Activated CD8-positive, alpha-beta memory T cell treated with anti-CD3 and anti-CD28 coated beads, Interleukin-2, amount 10 ng/mL, durations not matched to agents 7 days and 5 days (primary cell): ENCODE measurements at places on chromosomes 5 and 9. TPM values are rescaled to one million over a fixed set of nuclear protein-coding genes. Genes with fewer than 3 reads are reported as not detected.

FREM1 gene
- not detected for total RNA-seq

TLN1 gene
- total RNA-seq: 372 TPM

DNA sequence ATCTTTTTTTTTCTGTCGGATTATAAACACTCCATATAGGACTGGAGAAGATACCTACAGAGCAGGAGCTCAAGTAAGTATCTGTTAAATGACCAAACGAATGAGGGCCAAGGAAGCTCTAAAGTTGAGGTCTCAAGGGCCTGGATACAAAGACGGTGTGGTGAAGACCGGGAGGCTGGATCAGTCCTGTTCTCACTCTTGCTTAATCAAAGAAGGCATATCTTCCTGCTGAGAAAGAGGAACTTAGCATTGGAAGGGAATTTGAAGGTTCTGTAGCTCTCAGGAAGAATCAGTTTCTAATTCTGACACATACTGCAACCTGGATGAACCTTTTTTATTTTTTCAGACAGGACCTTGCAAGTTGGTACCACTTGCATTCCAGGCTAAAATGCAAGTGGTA is 28.3 kb upstream of the PAX5 start:
- no peaks in the 10 kb centered on the region for H3K36me3 ChIP-seq
- H3K4me3 ChIP-seq: no peak overlapping the region
- H3K27me3 ChIP-seq: peaks cover 40% of the 10 kb centered on the region
- H3K27ac ChIP-seq: no peak overlapping the region

- H3K27ac ChIP-seq: peak overlapping the region; percentile 73
- DNase-seq: peak; percentile 45
- H3K36me3 ChIP-seq: peaks cover 1% of the 10 kb centered on the region
Measured at GRCh38 chr9:124659099-124659659, 111.9 kb downstream of the NR6A1 start.

GRCh38 chr9:116020146-116020545 is 133.4 kb upstream of the PAPPA start:
- H3K4me3 ChIP-seq: no peak overlapping the region
- H3K36me3 ChIP-seq: no peaks in the 10 kb centered on the region
- no peaks in the 10 kb centered on the region for H3K27me3 ChIP-seq
- no peak for DNase-seq
- no peaks in the 10 kb centered on the region for H3K4me1 ChIP-seq

GRCh38 chr5:160508780-160509361 is 87.2 kb downstream of the PTTG1 start:
- peak overlapping the region; percentile 67 for H3K27ac ChIP-seq
- H3K36me3 ChIP-seq: no peaks in the 10 kb centered on the region
- H3K4me1 ChIP-seq: peaks cover 38% of the 10 kb centered on the region
- peaks cover 7% of the 10 kb centered on the region for H3K27me3 ChIP-seq
- H3K4me3 ChIP-seq: no peak overlapping the region

DNA sequence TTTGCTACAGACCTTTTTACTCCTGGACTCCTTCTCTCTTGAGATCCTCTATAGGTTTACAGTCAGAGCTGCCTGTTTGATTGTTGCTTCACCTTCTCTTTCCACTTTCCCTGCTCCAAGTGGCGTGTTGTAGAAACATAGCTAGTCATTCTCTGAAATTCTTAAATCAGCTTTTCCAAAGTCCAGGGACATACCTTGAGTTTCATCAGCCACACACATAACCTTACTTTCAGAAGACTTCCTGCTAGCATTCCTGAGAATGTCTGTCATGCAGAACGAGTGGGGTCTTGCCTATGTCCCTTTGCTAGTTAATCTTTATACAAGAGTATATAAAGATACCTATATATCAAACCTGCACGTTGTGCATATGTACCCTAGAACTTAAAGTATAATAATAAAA is 230.3 kb upstream of the ZNF462 start:
- no peaks in the 10 kb centered on the region for H3K4me1 ChIP-seq
- no peaks in the 10 kb centered on the region for H3K36me3 ChIP-seq
- no peak overlapping the region for H3K27ac ChIP-seq
- no peak for DNase-seq
- no peak overlapping the region for H3K4me3 ChIP-seq
- H3K27me3 ChIP-seq: no peaks in the 10 kb centered on the region

GRCh38 chr5:128357226-128357625 is 180.8 kb downstream of the FBN2 start:
- H3K27me3 ChIP-seq: no peaks in the 10 kb centered on the region
- no peaks in the 10 kb centered on the region for H3K36me3 ChIP-seq
- no peak overlapping the region for H3K27ac ChIP-seq
- no peaks in the 10 kb centered on the region for H3K4me1 ChIP-seq
- no peak for DNase-seq

DNA sequence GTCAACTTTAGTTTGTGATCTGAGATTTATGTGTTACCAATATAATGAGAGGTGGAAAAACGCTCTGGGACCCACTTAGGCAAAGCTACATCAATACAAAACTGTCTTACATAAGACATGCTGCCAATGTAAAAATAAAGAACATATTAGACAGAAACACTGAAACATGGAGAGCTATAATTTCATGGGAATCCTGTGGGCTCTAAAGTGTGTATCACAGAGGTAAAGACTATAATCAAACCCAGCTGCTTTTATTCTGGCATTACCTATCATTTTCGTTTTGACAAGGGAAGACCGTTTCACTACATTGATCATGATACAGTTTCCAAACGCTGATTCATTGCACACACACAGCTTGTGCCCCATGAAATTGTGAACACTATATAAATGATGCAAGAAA is 400.5 kb upstream of the TUSC1 start:
- no peak overlapping the region for H3K27ac ChIP-seq
- H3K4me1 ChIP-seq: no peaks in the 10 kb centered on the region
- H3K27me3 ChIP-seq: no peaks in the 10 kb centered on the region
- no peaks in the 10 kb centered on the region for H3K36me3 ChIP-seq
- no peak for DNase-seq
- H3K4me3 ChIP-seq: no peak overlapping the region
